ENCODE measurements at places on chromosomes 11 and 22.
A peak's percentile ranks its signal among the peaks of the same experiment; 100 is the strongest.

- no peak for DNase-seq
Measured at GRCh38 chr11:109034339-109034696, 369.4 kb downstream of the DDX10 start.

DNA sequence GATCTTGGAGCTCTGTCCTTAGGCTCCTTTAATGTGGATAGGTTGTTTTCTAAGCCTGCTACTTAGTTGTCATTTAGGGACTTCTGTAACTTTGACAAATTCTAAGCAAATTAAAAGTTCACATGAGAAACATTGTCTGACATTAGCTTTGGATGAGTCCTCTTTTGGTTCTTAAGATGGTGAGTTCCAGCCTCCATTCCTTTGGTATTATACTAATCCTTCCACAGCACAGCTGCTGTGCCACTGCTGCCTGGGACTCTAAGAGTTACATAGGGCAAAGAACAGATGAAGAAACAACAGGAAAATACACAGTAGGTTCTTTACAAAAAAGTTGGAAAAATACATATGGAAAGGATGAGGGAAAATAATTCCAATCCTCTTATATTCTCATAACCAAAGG, 25.3 kb upstream of the PIK3C2A start:
- no peak for DNase-seq

DNA sequence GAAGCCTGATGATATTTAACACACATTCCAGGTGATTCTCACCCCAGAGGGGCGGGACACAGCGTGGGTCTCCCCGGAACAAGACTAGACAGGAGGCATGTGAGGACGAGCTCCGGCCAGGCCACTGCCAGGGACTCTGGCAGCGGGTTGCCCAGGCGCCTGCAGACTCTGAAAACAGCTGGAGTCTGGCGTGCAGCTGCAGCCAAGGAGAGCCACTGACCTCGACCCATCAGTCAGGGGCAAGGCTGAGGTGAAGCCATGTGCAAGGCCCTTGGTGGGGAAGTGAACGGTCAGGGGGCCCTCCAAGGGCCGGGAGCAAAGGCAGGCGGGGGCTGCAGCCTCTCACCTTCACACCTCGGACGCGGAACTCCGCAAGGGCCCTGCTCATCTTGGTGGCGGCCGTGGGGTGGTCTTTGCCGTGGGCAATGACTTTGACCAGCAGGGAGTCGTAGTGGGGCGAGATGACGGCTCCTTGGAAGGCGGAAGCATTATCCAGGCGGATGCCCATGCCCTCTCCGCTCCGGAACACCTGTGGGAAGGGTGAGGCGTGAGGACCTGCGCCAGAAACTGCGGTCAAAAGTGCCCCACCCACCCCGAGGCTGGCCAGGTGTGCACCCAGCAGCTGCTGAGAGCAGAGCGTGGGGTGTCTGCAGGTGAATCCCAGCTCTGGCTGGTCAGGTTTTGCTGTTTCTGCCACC, 6.7 kb downstream of the LRFN4 start:
- no peak for DNase-seq

GRCh38 chr11:6547177-6547576, 50.1 kb downstream of the DNHD1 start:
- no peak for DNase-seq

GRCh38 chr22:37043828-37044538, 7.6 kb upstream of the KCTD17 start:
- peak; percentile 90 for DNase-seq

- DNase-seq = peak; percentile 48
Measured at GRCh38 chr11:27705873-27706820, 5.9 kb upstream of the BDNF start.

- DNase-seq = no peak
Measured at GRCh38 chr11:72703267-72704008, 29.2 kb upstream of the PDE2A start.

GRCh38 chr11:59770319-59770718, 15.1 kb downstream of the STX3 start:
- no peak for DNase-seq

DNA sequence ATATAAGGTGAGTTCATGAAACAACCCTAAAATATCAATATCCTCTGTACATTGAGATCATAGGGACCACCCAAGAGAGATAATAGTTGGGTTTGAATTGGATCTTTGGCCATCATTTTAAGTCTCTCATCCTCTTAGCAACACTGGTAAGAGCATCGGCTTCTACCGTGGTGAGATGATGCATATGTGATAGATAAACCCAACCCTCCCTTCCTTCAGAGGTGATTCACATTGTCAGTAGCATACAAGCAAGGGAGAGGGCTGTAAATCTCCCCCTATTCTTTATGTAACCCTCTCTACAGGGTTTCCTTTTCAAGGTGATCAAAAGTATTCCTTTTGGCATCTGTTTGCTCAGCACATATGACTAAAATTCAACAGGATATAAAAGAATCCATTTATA, 102.4 kb upstream of the MTMR2 start:
- DNase-seq = no peak

DNA sequence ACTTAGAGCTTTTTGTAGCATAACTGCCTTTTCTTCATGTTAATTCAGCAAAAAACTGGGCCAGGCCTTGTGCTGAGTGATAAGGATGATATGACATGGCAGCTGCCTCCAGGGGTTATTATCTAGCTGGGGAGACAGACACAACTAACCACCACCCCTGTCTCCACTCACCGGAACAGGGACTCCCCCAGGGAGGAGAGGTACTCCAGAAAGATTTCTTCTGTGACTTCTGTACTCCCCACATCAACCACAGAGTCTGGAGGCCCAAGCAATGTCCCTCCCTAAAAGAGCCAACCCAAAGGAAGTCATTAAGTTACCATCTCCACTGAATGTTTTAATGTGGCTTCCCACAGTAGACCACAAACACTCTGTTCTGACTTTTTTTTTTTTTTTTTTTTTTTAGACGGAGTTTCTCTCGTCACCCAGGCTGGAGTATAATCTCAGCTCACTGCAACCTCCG, 14.3 kb upstream of the PMM1 start:
- DNase-seq = peak; percentile 97

DNA sequence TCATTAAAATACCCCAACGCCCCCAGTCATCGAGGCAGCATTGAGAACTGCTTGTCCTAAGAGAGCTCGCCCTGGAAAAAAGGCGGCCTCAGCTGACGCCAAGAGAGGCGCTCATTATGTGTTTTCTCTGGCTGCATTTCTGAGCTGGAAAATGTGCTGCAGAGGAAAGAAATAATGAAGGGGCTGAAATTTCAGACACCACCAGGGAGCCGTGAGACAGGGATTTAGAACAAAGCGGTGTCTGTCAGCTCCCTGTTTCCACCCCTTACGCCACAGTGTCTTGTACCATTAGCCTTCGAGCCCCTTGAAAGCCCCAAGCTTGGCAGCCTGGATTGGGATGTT, 14.4 kb downstream of the USH1C start:
- DNase-seq = no peak

- peak; percentile 88 for DNase-seq
Measured at GRCh38 chr11:73931039-73931645, 19.7 kb upstream of the DNAJB13 start.

GRCh38 chr11:126879516-126879915, 121.1 kb downstream of the KIRREL3 start:
- no peak for DNase-seq

- DNase-seq = no peak
Measured at GRCh38 chr11:32152216-32152615, 61.3 kb downstream of the RCN1 start.

DNA sequence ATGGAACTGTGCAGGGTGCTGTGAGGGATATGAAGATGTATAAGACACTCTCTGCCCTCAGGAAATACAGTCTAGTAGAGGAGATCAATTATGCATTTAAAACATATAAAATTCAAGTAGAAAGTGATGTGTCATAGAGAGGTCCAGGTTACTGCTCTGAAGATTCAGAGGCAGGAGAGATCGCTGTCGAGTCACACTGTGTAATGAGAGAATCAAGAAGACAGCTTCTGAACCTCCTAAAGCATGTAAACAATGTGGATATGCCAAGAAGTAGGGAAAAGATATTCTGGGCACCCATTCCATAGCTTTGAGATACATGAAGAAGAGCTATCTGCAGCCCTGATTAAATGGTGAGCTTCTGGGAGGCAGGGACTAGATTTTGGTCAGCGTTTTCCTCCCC, 16.7 kb downstream of the SSH3 start:
- no peak for DNase-seq

DNA sequence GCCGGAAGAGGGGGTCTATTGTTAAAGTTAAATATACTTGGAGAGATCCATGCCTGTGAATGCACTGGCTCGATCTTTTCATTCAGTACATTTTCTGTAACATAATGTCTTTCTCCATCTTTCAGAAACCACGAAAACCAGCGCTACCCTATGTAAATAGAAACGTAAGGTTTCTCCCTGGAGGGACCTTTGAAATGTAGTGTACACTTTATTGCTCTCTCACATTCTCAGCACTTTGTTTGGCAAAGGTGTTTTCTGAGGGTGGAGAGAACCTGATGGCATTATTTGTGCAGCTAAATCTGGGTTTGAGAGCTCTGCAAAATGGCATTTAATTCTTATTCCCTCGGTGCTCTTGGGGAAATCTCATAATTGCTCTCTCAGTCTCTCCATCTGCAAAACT, 468.4 kb downstream of the NELL1 start:
- DNase-seq = no peak

GRCh38 chr11:34273099-34273498, 84.7 kb downstream of the ABTB2 start:
- no peak for DNase-seq

- no peak for DNase-seq
Measured at GRCh38 chr11:45494738-45495137, 170.7 kb downstream of the CHST1 start.

- no peak for DNase-seq
Measured at GRCh38 chr11:130403967-130404366, 24.4 kb downstream of the ADAMTS8 start.

- peak; percentile 50 for DNase-seq
Measured at GRCh38 chr11:81963018-81963417, 770.6 kb downstream of the FAM181B start.

- no peak for DNase-seq
Measured at GRCh38 chr22:36745301-36745995, 30.5 kb downstream of the IFT27 start.

- no peak for DNase-seq
Measured at GRCh38 chr11:16966930-16967671, 47.1 kb downstream of the PLEKHA7 start.
